ENCODE measurements at places on chromosomes 5 and 9.

- no peak for DNase-seq
Measured at GRCh38 chr5:120092649-120093048, 371.5 kb upstream of the PRR16 start.

- no peak for DNase-seq
Measured at GRCh38 chr5:39422728-39423285, 2.0 kb downstream of the DAB2 start.

- DNase-seq: no peak
Measured at GRCh38 chr5:153159616-153160015, 330.9 kb upstream of the GRIA1 start.

- no peak for DNase-seq
Measured at GRCh38 chr9:101587332-101588043, 7.3 kb downstream of the PPP3R2 start.

DNA sequence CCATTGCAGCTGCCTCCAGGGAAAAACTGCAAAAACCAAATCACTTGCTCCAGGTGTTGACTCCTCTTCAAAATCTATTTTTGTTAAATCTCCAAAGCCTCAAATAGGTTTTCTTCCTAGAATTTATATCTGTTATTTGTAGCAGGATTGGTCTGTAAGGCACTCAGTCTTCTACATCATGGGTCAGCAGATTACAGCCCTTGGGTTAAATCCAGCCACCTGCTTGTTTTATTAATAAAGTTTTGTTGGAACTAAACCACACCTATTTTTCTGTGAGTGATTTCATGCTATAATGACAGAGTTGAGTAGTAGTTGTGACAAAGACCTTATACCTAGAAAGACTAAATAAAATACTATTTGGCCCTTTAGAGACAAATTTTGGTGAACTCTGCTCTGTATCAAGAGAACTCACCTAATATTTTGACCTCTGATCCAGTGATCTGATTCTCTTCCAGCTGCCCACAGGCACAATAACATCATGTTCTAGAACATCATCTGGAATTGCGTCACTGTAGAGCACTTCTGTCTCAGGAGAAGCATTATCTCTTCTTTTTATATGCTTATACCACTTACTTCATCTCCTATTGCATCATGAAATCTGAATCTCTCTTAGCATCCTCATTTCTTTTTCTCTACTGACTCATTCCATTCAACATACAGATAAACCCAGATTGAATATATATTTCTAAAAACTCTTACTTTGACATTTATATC is 130.1 kb downstream of the RPS23 start:
- DNase-seq: no peak

DNA sequence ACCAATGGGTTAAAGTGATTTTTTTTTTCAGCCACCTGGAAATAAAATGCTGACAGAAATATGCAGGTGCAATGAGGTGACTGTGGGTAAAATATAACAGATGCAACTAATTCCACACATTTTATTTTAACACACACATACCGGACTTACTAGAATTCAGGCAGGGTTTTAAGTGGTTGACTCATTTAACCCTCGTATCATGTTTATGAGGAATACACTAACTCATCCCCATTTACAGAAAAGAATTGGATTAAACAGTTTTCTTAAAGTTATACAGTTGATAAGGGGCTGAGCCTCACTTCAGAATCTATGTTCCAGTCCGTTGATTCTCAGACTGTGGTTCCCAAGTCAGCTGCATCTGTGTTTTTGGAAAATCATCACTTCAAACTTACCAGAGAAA is 207.5 kb downstream of the CHSY3 start:
- no peak for DNase-seq

GRCh38 chr5:86833868-86834267 is 216.1 kb downstream of the COX7C start:
- no peak for DNase-seq

DNA sequence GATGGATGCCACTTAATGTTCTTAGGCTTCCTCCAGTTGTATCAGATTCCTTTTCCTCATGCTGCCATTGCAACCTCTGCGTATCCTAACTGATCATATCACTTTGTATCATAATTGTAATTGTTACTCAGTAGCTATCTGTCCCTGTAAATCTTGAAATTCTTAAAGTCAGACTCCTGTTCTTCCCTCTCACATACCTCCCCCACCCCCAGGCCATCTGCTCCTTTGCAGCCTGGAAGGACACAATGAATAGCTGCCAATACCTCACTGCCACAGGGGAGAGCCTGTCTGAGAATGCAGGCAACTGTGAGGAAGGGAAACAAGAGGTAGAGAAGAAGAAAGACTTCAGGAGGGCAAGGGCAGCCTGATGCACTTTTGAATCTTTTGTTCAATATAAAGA is 228.5 kb downstream of the ENC1 start:
- DNase-seq: no peak

DNA sequence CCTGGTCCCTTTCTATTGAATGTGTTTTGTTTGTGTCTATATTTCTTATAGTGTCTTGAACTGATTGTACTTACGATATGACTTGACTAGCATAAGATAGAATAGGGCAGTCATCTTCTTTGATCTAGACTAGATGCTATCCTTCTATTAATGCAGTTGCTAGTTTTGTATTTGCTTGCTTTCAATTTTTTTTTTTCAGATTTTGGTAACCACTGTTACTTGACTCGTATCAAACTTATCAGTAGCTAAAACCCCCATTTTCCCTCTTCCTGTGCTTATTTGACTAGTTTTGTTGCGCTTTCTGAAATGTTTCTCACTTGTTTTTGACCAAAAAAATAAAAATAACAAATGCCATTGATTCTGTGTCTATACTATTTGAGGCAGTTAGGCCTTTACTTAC is 69.0 kb upstream of the CDKN2B start:
- no peak for DNase-seq

DNA sequence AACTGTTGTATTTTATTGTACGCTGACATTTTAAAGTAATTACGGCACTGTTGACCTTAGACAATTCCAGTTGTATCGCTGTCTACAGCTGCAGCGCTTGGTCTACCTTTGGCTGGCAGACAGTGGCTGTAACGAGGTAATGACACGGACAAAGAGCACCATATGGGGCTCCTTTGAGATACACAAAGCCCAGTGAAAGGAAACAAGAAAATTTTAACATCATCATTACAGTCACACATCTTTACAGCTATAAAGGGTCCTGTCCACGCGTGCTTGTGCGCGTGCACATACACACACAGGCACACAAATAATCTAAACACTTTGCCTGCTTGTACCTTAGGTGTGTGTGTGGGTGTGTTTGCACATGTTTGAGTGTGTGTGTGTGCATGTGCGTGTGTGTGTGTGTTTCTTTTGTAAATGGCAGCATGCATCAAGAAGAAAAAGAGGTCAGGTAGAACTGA is 946.0 kb downstream of the NR2F1-AS1 start:
- no peak for DNase-seq

DNA sequence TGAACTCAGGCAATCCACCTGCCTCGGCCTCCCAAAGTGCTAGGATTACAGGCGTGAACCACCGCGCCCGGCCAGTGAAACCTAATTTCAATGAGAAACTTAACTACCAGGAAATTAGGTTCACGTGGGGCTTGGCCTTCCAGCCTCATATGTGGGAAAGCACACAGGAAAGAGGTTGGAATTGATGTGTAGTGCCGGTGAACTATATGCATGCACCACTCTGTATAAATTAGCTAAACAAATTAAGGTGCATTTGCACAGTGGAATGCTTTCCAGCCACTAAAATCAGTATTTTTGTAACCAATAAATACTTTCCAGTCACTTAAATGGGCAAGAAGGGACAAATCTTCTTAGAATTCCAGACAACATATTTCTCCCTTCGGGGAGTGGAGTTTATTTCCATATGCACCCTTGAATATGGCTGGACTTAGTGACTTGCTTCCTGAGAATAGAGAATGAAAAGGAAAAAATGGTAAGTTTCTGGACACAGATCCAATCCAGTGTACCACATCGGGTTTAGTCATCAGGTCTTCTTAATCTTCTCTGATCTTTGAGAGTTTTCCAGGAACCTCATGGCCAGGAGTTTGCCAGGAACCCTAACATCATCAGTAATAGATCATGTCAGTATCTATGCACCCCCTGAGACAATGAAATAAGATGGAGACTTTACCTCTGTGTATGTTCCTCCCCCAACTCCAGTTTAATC is 24.9 kb downstream of the ATOX1 start:
- DNase-seq: no peak

- DNase-seq: no peak
Measured at GRCh38 chr5:147439254-147439653, 70.6 kb downstream of the DPYSL3 start.

GRCh38 chr9:137172901-137173795 is 1.3 kb upstream of the TMEM210 start:
- no peak for DNase-seq

GRCh38 chr5:100965291-100965690 is 62.2 kb upstream of the ST8SIA4 start:
- DNase-seq: no peak

DNA sequence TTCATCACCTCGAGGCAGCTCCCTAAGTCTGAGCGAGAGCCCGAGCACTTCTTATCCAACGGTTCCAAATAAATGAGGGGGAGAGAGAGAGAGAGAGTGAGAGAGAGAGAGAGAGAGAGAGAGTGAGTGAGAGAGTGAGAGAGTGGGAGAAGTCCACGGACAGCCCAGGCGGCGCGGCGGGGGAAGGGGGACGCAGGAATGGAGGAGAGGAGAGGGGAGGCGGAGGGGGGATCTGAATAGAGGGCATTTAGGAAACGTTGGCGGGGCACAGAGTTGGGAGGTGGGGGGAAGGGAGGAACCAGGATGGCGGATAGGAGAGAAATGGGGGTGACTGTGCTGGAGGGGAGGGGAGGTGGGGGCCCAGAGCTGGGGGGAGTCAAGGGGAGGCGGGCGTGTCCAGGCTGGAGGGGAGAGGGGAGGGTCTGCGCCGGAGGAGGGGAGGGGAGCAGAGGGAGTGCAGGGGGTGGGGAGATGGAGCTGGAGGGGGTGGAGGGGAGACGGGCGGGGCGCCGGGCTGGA is 398 bp upstream of the BASP1 start:
- no peak for DNase-seq

GRCh38 chr9:124802426-124802825 is 25.5 kb downstream of the OLFML2A start:
- DNase-seq: no peak

GRCh38 chr5:158375531-158375930 is 516.6 kb upstream of the CLINT1 start:
- no peak for DNase-seq

GRCh38 chr5:112978836-112979235 is 2.2 kb downstream of the DCP2 start:
- DNase-seq: no peak

DNA sequence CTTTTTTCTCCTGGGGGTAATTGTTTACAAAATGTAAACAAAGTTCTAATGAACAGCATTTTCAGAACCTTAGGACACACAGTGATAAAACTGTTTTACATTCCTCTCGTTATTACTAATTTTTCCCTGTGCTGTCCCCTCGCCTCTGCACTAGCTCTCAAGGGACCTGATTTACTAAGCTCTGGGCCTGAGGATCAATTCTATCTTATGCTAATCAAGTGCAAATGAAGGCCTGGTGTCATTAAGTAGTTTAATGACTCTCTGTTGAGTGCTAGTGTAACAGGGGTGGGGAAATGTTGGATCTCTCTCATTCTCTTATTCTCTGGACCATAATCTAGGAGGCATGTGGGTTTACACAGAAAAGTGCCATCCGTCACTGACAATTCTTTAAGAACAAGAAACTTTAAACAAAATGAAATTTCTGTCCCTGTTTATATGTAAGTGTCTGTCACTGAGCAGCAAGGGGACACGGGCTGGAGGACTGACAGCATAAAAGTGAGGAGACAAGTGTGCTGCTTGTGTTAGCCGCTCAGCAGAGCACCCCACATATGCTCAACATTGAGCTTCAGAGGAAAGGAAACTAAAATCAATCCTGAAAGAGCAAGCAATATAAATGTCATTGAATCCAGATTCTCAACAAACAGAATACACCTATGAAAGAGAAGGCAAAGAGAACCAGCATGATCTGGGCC is 115.4 kb downstream of the WDR41 start:
- no peak for DNase-seq

DNA sequence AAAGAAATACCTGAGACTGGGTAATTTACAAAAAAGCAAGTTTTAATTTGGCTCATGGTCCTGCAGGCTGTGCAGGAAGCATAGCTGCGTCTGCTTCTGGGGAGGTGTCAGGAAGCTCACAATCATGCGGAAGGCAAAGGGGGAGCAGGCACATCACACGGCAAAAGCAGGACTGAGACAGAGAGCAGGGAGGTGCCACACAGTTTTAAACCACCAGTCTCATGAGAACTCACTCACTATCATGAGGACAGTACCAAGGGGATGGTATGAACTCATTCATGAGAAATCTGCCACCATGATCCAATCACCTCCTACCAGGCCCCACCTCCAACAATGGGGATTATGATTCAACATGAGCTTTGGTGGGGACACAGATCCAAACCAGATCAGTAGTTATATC is 96.2 kb downstream of the OSTF1 start:
- DNase-seq: no peak

GRCh38 chr5:122501089-122501435 is 189.0 kb downstream of the SNCAIP start:
- no peak for DNase-seq

- DNase-seq: no peak
Measured at GRCh38 chr5:143624465-143624864, 187.5 kb upstream of the HMHB1 start.

GRCh38 chr5:175466700-175467318 is 11.6 kb upstream of the SFXN1 start:
- no peak for DNase-seq

DNA sequence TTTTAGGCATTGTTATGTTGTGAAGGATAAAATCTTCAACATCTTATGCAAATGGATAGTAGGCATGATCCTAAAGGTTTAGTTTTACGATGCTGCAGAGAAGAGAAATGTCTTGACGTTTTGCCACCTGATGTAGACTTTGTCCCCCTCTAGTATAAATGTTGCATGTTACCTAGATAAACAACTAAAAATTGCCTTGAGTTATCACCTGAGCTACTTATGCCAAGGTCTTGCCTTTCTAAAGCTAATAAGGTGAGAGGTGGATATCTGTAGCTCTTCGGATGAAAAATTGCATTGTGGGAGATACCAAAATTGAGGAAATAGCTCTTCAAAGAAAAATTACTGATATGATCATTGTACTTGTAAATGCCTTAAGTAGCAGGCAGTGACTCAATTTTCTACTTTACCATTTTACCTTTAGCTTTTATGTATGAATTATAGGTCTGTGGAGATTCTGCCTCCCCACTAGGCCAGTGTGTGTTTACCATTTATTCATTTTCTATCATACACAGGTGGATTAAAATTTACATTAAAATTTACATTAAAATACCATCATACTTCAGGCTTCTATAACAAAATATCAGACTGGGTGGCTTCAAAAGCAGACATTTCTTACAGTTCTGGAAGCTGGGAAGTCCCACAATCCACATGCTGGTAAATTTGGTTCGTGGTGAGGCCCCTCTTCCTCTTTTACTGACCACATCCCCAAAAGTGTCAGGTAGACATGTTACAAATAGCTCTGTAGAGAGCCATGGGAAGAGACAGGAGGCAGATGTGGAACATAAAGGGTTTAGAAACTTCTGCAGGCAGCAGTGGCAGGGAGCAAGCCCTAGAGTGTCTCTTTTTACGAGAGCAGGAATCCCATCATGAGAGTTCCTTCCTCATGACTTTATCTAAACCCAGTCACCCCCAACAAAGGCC is 100.7 kb upstream of the ERBIN start:
- no peak for DNase-seq

Measured in memory B cell (primary cell).